Omental fat pad (tissue), 4 donors: ENCODE measurements at places on chromosomes 16 and 17.

DNA sequence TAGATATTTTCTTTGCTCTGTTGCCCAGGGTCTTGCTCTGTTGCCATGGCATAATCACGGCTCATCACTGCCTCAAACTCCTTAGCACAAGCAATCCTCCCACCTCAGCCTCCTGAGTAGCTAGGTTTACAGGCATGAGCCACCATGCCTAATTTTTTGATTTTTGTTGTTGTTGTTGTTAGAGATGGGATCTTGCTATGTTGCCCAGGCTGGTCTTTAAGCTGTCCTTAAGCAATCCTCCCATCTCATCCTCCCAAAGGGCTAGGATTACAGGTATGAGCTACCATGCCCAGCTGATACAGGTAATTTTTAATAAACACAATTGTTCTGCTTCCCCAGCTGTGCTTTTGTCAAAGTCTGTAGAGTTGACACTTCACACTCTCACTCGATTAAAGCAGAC is 159.3 kb downstream of the PARN start:
- DNase-seq: no peak

GRCh38 chr17:82839617-82840292 is at the start of gene ZNF750:
TSS of gene ZNF750 (minus strand) at chr17:82840022. CDS start at chr17:82832454, 7,568 bp downstream.
- DNase-seq: no peak

GRCh38 chr17:17400070-17400469 is 76.7 kb upstream of the MED9 start:
- DNase-seq: no peak

DNA sequence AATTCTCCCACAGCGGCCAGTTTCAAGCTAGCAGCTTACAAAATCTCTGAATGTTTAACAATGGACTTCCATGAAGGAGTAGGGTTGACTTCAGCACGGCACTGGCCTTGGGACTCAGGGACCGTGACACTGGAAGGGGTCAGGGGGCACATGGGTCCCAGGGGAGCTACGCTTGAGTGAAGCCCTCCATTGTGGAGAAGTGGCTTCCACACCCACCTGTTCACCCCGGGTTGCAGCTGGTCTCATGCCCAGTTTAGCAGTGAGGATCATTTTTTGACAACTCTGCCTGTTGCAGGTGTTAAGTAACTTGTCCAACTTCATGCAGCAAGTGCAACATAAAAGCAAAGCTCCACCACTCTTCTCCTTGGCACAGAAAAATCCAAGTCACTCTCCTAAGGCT is 510.2 kb downstream of the CDH13 start:
- no peak for DNase-seq

DNA sequence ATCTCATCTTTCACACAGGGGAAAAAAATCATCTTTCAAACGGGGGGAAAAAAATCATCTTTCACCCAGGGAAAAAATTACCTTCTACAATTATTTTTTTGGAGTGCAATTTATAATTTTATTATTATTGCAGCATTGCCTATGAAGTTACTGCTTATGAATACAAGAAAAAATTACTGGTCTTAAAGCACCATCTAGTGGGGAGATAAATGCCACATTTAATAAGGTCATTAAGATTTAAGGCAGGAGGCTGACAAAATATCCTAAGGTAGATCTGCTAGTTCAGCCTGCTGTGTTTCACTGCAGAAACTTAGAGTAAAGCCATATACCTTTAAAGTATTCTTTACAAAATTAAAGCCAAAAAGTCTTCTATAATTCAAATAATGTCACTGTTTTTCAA is 13.7 kb downstream of the SHCBP1 start:
- DNase-seq: no peak

- DNase-seq: no peak
These were observed 28.3 kb downstream of the TBCD start for GRCh38 chr17:82780195-82780594.

- DNase-seq: peak; percentile 75
These were observed at the start of gene RND2 for GRCh38 chr17:43024407-43025289. TSS of gene RND2 (plus strand) at chr17:43025231. CDS start at chr17:43025348, 117 bp downstream.

GRCh38 chr17:68190495-68190894 is 57.3 kb upstream of the AMZ2 start:
- no peak for DNase-seq

DNA sequence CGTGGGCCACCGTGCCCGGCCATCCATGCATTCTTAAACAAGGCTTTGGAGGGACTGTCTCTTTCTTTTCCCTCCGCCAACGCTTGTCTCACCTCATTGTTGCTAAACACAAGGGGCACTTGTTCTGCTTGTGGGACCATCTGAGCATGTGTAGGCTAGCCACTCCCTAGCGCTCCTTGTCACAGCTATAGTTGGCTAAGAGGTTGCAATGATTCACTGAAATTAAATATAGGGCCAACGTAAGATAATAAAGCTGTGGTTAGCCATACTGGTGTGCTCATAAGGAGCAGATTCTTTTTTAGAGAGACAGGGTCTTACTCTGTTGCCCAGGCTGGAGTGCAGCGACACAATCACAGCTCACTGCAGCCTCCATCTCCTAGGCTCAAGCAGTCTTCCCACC is 41.2 kb downstream of the KIAA0513 start:
- no peak for DNase-seq

DNA sequence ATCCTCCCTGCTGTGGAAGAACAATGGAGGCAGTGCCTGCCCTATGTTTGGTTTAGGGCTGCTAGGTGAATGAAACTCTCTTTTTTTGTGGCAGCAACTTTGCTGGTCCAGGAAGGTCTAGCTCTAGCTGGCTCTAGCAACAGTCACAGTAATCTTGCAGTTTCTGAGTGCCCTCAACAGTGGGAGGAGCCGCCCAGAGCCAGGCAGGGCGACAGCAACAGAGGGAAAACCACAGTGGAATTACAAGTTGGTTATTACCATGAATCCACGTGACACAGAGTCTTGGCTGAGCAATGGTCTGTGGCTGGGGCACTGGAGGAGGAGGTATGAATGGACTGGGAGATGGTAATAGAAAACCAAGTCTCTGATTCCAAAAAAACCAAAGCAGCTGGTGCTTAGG is 10.3 kb downstream of the HSPB9 start:
- no peak for DNase-seq

- DNase-seq: no peak
These were observed 79.0 kb upstream of the SMURF2 start for GRCh38 chr17:64741038-64741641.
